ENCODE measurements at places on chromosomes 4 and X.
A peak's percentile ranks its signal among the peaks of the same experiment; 100 is the strongest.

DNA sequence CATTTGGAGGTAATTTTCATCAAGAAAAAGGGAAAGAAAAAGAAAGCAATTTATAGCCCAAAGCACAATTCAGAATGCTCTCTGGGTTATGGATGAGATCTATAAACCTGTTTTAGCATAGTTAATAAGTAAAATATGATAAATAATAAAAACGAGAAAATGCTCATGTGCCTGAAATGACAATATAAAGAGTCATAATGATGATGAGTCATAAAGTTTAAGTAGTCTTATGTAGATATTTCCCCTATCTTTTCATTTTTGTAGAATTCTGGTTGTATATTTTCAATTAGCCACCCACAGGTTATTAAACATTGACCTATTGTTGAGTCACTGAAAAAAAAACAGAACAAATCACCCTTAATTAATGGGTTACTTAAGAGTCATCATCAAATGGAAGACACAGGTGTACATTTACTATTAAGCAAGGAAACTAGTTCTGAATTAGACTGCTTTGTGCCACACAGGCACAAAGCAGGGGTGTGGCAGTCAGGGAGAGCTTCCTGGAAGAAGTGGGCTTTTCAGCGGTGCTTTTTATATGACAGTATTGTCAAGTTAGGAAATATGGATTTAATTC is 29.3 kb downstream of the BEND4 start:
- DNase-seq: no peak

- no peak for DNase-seq
Observed at GRCh38 chr4:123830930-123831329, 434.3 kb downstream of the SPRY1 start.

DNA sequence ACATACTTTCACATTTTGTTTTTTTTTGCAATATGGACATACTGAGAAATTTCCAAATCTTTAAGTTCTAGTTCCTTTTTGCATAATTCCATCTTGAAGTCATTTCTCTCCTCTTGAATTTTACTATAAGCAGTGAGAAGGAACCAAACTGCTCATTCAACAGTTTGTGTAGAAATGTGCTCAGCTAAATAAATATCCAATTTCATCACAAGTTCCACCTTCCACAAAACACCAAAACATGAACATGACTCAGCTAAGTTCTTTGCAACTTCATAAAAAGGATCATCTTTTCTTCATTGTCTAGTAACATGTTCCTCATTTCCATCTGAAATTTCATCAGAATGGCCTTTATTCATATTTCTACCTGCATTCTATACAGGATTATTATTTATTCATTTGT is 77.3 kb upstream of the FGF13 start:
- no peak for DNase-seq

DNA sequence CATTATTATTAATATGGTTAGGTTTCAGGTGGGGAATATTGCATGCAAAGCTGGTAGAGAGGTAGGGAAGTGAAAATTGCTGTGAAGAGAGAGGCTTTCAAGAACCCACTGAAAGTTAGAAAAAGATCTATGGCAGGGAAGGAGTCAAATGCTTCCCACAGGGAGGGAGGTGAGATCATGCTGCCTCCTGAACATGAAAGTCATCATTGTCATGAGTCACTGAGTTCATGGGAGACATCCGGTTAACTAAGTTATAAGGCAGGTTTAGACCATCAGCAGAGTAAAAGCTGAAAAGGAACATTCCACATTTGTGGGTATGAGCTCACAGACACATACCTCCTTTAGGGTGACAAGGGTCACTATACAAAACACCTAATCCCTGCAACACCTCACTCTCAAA is 16.2 kb downstream of the GATB start:
- no peak for DNase-seq

DNA sequence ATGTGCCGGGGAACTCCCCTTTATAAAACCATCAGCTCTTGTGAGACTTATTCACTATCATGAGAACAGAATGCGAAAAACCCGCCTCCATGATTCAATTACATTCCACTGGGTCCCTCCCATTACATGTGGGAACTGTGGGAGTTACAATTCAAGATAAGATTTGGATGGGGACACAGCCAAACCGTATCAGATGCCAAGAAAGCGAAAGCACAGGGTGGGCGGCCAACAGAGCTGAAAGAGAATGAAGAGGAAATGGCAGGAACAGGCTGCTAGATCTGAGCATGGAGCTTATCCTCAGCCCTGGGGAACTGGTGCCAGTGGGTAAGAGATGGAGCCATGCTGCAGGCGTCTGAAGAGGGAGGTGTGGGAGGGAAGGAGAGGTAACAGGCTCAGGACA is 117.7 kb upstream of the PNPLA4 start:
- DNase-seq: no peak

DNA sequence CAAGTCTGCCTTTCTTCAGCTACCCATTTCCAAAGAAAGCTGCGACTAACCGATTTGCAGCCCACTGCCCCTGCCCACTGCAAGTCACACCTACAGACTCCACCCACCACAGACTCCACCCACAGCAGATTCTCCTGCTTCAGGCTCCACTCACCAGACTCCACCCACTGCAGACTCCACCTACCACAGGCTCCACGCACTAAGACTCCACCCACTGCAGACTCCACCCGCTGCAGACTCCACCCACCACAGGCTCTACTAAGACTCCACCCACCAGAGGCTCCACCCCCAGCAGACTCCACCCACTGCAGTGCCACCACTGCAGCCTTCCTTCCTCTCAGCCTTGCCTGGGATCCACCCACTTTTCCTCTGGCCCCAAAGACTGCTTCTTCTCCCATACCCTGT is 41.3 kb downstream of the ABLIM2 start:
- no peak for DNase-seq

DNA sequence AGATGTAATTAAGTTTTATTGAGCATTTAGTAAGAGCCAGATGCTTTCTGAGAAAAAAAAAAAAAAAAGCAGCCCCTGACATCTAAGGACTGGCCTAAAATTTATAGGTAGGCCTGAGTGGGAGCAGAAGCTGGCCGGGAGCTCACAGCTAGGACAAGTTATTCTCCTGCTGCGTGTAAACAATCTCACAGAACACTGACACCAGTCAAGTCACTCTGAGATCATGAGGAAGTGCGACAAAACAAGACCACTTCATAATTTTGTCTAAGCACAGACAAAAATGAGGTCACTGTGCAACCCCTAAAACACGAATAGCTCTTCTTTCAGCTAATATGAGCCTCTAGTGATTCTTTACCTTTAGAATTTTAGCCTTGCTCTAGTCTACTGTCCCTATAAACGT is 15.3 kb upstream of the NSUN7 start:
- no peak for DNase-seq

GRCh38 chrX:63128509-63128908 is 222.6 kb downstream of the SPIN4 start:
- DNase-seq: peak; percentile 1

- no peak for DNase-seq
Observed at GRCh38 chr4:15147714-15148113, 145.4 kb downstream of the CPEB2 start.

- peak; percentile 61 for DNase-seq
Observed at GRCh38 chr4:10587697-10588096, 96.9 kb downstream of the CLNK start.

Data from KG1 (cell line).